Stimulated activated CD8-positive, alpha-beta memory T cell treated with anti-CD3 and anti-CD28 coated beads, Interleukin-4, amount 100 ng/mL, for 1 hour (primary cell): ENCODE measurements at places on chromosomes 13 and 19.
A peak's percentile ranks its signal among the peaks of the same experiment; 100 is the strongest.

DNA sequence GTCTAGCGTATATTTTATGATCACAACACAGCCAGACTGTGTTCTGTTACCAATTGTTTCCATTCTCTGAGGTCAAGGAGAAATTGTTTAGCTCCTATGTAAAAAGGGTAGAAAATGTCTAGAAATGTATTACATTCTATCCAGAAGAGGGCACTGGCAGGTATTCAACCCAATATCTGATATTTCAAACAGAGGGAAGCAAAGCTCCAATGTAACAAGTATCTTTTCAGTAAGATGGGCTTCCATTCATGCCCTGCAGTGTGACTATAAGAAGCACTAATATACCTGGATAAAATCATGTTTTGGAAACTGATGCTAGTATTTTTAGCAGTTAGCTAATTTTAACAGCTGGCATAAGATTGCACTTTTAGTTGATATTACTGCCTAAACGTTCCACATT is 312.7 kb downstream of the FGF14 start:
- no peak for DNase-seq

- DNase-seq = peak; percentile 8
These were observed 24.9 kb downstream of the CPAMD8 start for GRCh38 chr19:17001603-17002183.

DNA sequence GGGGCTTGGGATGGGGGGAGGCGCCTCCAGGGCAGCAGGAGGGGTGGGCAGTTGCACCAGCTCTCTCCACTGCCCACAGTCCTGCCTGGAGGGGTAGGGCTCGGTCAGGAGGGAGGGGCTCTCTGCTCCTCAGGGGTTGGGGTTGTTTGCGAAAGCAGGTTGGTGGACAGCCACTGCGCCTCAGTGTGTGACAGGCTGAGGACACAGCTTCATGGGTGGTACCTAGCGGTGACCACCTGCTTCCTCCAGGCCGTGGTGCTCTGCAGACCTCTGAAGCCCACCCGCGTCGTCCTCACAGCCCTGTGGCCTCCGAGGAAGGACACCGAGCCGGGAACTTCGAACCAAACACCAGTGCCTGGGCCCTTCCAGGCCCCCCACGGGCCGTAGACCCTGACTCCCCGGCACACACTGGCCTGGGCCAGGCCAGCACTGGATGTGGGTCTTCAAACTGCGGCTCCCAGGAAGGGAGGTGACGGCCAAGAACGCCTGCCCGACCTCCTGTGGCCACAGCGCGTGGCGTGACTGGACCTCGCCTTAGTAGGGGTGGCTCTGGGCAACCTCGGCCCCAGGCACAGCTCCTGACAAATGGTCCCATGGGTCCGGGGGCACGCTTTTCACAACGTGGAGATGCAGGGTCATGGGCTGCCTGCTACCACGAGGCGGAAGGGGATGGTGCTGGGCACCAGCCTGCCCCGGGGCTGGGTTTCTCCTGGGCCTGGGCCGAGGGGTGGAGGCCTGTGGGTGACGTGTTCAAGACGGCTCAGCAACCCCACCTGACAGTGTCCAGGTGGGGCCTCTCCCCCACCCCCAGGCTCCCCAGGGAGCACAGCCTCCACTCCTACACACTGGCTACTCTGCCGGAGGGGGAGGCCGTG is 173.2 kb downstream of the KDM4B start:
- no peak for DNase-seq

DNA sequence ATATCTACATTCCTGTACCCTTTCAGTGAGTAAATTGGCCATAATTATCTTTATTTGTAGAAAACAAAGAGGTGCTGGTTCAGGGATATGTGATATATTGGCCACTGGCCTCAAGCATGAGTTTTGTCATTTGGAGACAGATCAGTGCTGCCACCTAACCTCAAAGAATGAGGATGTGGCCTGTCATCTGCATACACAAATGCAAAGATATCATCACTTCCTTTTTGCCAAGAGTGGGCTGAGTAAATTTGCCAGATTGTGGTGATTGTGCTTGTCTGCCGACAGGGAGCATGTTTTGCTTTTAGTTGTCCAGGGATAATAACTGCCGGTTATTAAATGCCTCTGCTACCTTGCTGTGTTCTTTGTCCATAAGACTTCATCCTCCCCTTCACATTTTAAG is 44.2 kb downstream of the WASF3 start:
- no peak for DNase-seq

- no peak for DNase-seq
These were observed 1.4 kb upstream of the RAB20 start for GRCh38 chr13:110562696-110563462.

GRCh38 chr13:70080012-70080411 is 27.6 kb upstream of the ATXN8OS start:
- no peak for DNase-seq

DNA sequence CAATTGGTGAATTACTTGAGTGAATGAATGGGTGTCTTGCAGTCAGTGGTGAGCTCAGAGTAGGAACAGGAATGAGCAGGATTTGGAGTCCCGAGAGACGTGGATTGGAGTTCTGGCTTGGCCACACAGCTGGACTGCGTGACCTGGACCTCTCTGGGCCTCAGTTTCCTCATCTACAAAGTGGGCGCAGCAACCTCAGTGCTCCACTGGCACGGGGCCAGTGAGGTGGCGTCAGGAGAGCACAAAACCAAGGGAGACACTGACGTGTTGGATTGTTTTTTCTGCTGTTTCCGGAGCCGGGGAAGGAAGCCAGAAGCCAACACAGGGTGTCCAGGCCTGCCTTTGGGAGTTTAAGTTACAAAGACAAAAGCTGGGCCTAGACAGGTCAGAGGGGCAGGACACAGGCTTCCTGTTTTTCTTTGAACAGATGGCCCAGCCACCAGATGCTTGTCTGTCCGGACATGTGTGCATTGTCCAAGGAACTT is 6.5 kb upstream of the DOCK6 start:
- DNase-seq = no peak
